CD8-positive, alpha-beta memory T cell (primary cell): ENCODE measurements at places on chromosomes 12 and 14.

DNA sequence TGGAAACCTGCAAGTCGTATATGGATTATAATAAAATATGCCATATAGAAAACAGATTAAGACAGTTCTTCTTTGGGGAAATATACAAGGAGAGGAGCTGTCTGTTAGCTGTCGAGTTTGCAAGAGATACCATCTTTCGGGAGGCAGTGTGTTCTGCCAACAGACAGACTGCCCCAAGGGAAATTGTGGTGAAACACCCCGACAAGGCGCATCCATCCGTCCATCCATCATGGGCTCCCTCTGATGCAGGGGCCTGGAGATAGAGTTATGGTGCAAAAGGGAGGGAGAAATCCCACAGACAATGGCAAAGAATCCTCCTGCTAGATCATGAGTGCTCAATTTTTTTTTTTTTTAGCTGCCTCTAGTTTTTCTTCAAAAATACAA is 156.3 kb downstream of the DPF3 start:
- no peak for DNase-seq

DNA sequence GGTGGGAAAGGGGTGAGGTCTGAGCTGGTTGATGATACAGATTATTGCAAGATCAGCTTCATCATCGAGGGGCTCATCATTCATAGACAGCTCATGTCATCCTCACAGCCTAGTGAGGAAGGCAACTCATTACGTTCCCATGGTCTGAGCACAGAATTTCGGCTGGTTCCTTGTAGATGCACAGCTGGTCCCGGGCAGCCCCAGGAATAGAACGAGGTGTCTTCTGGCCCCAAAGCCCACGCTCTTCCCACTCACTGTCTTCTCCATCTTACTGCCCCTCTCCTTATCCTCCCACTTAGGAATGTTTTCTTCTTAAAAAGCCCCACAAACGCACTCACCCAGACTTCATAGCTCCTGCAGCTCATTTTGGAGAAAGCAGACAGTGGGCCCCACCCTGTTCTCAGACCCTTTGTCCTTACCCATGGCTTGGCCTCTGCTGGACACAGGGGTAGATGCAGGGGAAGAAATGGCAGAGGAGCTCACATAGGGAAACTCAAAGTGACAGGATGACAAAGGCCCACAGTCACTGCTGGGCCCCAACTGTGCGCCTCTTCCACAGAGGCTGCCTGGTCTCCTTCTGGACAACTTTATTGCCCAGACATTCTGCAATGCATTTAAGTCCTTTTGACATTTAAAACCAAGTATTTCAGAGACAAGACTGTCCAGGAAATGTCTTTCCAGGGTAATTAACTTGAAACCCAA is 162.2 kb downstream of the ADGRD1 start:
- DNase-seq: no peak

- no peak for DNase-seq
These were observed 7.2 kb upstream of the RACGAP1 start for GRCh38 chr12:50032515-50032853.

- DNase-seq: peak; percentile 85
These were observed 18.9 kb downstream of the MNAT1 start for GRCh38 chr14:60753264-60754119.

DNA sequence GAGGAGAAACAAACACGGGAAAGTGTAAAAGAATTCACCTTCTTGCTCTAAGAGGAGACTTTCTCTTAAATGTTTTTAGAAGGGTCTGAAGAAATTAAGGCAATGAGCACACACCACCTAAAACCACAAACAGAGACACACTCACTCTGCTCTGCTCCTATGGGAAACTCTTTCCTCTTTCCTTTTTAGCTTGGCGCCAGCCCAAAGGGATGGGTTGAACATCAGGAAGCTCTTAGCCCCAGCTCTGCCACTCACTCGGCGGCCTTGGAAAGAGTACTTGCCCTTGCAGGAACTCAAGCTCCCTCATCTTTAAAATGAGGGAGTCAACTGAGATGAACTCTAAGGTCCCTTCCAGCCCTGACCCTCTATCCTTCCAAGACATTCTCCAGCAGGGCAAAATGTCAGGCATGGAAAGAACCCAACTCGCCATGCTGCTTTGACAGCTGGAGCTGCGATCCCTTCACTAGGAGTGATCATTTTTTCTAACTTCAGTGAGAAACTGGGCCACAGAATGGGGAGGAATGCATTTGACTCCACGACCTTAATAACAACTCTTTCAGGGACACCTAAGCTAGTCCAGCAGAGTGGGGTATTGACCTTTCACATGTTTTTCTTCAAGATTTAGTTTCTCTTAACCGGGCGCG is 980 bp upstream of the RNASE8 start:
- no peak for DNase-seq

DNA sequence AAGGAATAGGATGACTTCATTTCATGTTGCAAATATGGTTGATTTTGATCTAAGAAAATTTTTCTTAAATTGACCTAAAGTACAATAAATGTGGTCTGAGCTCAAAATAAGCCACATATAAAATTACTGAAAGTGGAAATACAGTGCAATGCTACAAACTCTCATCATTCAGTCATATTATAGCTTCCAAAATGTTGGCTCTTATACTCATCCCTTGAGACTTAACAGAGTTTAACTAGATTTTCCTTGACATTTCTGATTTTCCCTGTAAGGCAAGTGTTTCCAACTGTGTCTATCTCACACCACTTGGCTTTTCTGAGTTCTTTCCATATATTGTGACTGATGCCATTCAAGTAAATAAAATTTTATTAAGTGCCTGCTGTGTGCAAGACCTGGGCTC is 123.7 kb upstream of the NTF3 start:
- DNase-seq: no peak

DNA sequence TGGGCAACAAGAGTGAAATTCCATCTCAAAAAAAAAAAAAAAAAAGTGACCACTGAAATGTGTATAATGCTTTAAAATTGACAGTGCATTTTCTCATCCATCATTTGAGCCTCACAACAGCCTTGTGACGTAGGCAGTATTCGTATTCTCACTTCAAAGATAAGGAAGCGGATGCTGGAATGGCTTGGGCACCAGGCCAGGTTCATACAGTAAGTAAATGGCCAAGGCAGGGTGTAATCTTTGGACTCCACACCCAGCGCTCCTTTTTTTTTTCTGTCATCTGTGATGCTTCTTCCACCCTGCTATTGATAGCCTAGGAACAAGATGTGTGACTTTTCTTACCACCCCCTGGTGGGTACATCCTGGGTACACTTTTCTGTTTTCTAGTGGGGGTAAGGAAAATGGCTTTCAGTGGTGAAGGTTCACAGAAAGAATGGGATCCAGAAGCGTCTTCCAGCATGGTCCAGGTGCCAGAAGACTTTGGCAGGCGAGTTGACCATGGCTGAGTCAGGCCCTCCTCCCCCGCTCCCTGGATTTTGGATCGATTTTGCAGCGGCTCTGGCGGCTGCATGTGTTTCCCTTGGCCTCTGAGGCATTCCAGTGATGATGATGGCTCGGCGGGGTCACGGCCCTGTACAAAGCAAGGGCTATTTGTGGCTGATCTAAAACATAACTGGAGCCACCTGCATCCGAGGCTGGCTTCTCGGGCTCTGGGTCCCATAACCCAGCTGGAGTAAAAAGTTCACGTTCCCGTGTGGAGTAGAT is 110.6 kb downstream of the CACNA1C start:
- DNase-seq: no peak

DNA sequence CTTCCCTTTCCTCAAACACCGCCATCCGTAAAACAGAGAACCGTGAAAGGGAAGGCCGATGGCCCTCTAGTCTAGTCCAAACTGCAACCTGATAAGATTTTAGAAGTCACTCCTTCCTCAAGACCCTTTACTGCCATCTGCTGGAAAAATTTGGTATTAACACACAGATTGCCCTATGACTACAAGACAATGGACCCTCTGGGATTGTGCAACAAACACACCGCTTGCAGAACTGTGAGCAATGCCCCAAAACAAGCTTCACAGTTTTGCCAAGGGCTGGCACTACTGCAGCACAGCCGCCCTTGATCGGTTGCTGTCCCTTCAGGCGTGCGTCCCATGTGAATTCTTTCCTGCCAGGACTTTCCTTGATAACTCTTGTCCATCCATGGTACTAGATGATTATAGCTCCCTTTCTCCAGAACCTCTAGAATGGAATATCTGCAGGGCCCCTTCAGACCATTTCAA is 23.1 kb downstream of the LLPH start:
- peak; percentile 7 for DNase-seq

GRCh38 chr14:104009297-104009696 is 67.0 kb upstream of the RD3L start:
- no peak for DNase-seq

DNA sequence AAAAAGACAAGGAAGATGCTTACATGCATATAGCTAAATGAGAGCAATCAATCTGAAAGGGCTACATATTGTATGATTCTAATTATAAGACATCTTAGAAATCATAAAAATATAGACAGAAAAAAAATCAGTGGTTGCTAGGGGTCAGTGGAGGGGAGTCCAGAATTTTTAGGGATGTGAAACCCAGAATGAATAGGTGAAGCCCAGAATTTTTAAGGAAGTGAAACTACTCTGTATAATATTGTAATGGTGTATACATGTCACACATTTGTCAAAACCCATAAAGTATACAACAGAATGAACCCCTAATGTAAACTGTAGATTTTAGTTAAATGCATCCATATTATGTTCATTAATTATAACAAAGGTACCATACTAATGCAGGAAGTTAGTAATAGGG is 713.2 kb downstream of the FLRT2 start:
- DNase-seq: no peak

DNA sequence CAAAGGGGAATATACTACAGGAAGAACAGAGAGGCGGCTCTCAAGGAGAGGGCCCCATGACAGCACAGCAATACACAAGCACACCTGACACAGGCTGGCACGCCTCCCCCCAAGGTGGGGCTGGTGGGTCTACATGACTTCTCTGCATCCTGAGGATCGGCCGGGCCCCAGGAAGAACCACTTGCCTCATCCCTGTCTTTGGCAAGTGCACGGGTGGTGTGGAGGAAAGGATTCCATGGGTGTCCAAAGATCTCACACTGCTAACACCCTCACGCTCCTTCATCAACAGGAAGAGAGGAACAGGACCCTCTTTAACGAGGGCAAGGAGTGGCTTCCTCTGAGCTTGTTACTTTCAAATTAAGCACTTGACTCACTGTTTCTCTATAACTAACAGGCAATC is 7.3 kb downstream of the VAMP1 start:
- no peak for DNase-seq

DNA sequence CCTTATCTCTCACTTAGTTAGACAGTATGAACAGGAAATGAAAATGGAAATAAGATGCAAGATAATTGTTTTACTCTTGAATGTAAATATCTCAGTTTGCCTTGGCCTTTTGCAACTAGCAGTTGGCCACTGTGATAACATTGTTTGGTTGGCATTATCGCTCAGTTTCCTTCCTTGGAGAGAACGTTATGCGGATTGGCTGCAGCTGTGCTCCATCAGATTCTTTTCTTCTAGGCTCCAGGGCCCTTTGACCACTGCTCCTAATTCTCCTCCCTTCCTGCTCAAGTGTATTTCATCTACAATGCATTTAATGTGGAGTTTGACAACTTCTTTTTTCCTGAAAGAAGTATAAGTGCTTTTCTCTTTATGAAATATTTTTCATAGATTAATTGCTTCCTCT is 284.2 kb downstream of the ADAMTS20 start:
- no peak for DNase-seq

- no peak for DNase-seq
These were observed 7.6 kb upstream of the E2F7 start for GRCh38 chr12:77072833-77073495.

- DNase-seq: no peak
These were observed 466.5 kb downstream of the APAF1 start for GRCh38 chr12:99111600-99111999.

DNA sequence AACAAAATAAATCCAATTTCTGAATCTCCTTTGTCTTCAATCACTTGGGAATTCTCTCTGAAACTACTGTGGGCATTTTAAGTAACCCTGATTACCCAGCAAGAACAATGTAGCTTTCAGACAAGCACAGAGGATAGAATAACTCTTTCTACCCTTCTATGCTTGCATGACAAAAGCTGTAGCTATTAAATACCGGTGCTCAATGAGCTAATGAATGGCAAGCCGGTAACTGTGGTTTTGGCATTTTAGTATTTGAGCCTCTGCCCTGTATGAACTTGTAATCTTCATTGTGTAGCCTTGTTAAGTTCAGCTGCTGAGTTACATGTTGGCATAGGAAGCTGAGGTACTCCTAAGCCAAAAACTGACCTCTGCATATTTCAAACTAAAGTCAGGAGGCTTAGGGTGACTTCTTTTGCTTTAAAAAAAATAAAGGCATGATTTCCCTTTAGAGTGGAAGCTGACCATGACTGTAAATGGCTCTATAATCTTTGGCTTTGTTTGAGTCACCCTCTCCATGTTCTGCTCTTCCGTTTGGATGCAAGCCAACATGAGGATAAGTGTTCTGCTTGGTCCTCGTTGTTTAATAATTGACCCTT is 171.0 kb upstream of the HIF1A start:
- no peak for DNase-seq

DNA sequence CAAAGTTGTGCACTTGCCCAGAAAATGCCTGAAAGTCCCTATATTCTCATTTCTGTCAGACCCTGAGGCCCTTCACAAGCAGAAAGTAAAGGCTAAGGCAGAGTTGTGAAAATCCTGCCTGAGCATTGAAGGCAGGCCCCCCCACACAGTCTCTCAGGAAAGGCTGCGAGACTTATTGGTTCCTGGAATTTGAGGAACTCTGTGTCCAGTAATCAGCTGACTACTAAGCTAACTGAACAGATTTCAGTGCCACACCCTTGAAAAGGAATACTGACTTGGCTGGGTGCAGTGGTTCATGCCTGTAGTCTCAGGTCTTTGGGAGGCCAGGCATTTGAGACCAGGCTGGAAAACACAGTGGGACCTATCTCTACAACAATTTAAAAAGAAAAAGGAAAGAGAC is 21.1 kb upstream of the PPP2R5E start:
- no peak for DNase-seq

DNA sequence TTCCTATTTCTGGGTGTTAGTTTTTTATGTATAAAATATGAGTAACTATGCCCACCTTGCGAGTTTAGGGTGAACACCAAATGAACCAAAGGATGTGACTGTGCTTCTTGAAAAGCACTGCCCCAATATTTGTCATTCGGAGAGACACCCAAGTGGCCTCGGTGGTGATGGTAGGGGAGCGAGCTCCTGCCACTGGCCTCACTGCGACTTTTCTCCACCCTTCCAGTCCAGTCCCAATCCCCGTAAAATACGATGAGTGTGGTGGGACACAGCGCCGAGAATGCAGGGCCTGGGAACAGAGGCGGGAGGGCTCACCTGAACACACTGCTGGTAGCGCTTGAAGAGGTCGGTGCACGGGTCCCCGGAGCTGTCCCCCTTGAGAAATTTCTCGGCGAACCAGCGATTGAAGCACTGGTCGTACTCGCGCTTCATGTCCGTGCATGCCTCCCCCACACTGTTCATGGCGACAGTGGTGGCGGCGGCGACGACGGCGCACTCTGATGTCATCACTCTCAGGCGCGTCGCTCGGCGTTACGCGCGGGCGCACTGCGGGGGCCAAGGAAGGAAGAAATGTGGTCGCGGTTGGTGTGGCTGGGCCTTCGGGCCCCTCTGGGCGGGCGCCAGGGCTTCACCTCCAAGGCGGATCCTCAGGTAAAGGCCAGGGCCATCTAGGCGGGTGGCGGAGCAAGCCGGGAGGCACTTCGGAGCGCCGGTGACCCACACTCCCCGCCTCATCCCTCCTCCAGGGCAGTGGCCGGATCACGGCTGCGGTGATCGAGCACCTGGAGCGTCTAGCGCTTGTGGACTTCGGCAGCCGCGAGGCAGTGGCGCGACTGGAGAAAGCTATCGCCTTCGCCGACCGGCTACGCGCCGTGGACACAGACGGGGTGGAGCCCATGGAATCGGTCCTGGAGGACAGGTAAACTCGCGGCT is at the start of the genes GATC and TRIAP1:
Gene GATC, plus strand, starts transcription at position 534 of the 933 bp plus-strand sequence. Its CDS starts 37 bp downstream, at position 571.
Gene TRIAP1, minus strand, starts transcription at position 474 of the 933 bp plus-strand sequence. Its CDS starts 12 bp downstream, at position 462.
- peak; percentile 84 for DNase-seq
